CD8-positive, alpha-beta T cell (primary cell): ENCODE measurements at places on chromosomes 11 and 22. TPM values are rescaled to one million over a fixed set of nuclear protein-coding genes. Genes with fewer than 3 reads are reported as not detected.

LARGE2 gene
- 4.2 TPM for total RNA-seq

DNA sequence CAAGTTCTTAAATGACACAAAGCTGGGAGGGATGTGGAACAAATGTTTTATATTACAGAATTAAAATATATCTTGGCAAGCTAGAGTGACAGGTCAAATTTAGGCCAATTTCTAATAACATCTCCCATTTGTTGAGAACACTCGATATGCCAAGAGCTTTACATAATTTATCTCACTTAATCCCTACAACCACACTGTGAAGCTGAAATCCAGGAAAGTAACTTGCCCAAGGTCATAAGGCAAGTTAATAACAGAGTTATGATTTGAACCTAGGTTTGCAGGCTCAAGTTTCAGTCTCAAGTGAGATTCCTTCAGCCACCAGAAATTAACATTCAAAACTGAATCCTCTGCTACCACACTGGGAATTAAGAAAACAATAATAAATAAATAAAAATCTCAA, 38.3 kb downstream of the RAB30 start:
- DNase-seq, result no peak

DNA sequence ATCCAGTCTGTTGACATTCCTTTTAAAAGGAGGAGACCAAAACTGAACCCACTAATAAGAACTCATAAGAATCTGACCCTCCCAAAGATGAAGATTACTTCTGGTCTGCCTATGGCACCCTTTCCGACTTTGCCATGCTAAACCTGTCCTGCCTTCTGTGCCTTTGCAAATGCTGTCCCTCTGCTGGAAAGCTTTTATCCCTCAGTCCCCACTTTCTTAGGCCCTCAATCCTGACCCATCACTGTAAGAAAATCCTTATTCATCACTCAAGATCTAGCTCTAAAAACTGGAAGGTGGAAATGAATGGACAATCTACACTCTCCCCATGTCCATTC, 10.4 kb downstream of the MPZL3 start:
- no peak for DNase-seq

GRCh38 chr11:92941676-92942571, 27.5 kb upstream of the MTNR1B start:
- DNase-seq, result no peak

GRCh38 chr11:77063407-77063806, 3.4 kb upstream of the CAPN5 start:
- no peak for DNase-seq

GRCh38 chr11:122647736-122648275, 7.7 kb upstream of the UBASH3B start:
- DNase-seq, result no peak

- no peak for DNase-seq
Measured at GRCh38 chr22:19120829-19121630, 1.2 kb downstream of the DGCR2 start.

TMEM45B gene
- total RNA-seq, result 0.81 TPM

- no peak for DNase-seq
Measured at GRCh38 chr11:4593739-4594138, at the start of gene OR52I1. TSS of gene OR52I1 (plus strand) at chr11:4594039. CDS start at chr11:4594039, 0 bp downstream.

SLC25A18 gene
- not detected for total RNA-seq
